Left renal pelvis (tissue), 4 donors: ENCODE measurements at places on chromosomes 12 and 14.
A peak's percentile ranks its signal among the peaks of the same experiment; 100 is the strongest.

GRCh38 chr12:76804435-76804976, 40.6 kb downstream of the ZDHHC17 start:
- no peak for DNase-seq

- no peak for DNase-seq
Observed at GRCh38 chr14:100589760-100590469, 2.7 kb upstream of the BEGAIN start.

- no peak for DNase-seq
Observed at GRCh38 chr14:69687606-69688298, 76.4 kb downstream of the SUSD6 start.

DNA sequence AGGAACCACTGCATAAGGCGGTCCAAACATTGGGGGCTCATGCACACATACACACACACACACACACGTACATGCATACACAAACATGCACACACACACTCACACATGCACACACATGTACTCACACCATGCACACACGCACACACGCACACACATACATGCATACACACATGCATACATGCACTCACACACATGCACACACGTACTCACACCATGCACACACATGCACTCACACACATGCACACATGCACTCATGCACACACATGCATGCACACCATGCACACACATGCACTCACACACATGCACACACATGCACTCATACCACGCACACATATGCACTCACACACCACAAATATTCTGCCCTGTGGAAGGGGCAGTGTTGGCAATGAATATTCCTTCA, 22.1 kb downstream of the OAS2 start:
- DNase-seq, result no peak

DNA sequence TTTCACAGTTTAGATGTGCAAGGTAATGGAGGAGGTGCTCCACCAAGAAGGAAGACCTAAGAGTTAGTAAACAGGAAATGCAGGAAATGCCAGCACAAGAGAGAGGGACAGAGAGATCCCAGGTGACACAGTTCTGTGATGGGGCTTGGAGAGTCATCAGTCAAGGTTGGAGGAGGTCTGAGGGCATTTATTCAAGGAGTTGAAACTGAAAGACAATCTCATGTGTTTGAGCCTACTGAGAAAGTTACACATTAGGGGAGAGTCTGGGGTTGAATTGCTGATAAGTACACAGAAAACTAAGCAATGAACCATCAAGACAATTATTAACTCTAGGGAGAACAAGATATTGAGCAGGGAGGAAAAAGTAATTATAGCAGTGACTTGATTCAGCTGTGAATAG, 138.5 kb downstream of the ANO6 start:
- no peak for DNase-seq

GRCh38 chr12:53443955-53444354, 2.4 kb downstream of the PRR13 start:
- DNase-seq, result no peak

DNA sequence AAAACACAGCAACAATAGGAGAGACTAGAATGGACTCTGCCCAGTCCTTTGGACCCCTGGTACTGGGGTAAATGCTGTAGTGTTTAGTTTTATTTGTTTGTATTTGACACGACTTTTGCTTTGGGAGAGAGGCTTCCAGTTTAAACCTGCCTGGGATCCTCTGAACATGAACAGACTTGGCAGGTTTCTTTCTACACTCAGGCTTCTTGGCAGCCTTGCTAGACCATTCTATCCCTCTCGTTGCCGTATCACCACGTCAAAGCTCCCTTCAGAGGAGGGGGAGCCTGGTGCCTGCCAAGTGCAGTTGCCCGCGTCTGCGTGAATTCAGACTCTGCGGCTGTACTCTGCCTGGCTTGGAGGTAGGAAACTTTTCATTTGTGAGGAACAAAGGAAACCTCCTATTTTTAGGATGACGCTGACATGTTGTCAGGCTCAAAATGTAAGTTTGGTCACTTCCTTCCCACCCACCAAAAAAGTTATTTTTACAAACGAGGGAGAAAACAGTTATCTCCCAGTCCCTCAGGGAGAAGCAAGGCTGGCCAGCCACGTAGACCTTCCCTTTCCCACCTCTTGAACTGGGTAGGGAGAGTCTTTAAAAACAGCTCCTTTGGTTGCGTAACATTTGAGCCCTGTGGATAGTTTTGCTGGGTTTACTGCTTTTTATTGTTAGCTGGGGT, 25.9 kb downstream of the CD9 start:
- DNase-seq, result no peak

- no peak for DNase-seq
Observed at GRCh38 chr12:113136990-113137511, 1.5 kb upstream of the RASAL1 start.

DNA sequence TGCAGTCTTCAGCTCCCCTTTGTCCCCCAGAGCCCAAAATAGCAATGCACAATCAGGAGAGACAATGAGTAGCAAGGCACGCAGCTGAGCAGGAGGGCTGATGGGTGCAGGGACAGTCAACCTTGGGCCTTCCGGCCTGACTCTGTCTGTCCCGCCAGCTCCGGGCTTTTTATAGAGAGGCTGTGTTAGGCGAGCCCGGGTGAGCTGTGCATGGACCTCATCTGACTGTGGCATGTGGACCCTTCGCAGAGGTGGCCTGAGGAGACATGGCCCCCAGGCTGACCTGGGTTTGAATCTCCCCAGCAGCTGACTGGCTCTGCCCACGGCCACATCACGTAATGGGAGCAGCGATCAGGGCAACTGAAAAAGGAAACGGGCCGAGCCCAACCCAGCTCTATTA, 177.9 kb downstream of the TSPAN9 start:
- DNase-seq, result no peak

DNA sequence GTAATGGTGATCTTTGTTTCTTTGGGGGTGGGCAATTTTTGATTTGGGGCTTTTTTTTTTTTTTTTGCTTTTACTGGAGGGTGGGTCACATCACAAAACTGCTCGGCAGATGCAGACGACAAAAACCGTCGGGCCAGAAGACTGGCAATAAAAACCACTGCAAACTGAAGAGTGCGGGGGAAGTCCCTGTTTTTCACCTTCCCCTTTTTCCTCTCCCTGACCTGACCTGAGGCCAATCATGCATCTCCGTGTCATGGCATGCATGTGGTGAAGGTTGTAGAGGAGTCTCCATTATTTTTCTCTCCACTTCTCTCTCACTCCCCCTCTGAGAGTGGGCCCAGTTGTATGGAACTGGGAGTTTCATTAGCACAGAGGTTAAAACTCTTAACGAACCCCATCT, 57.5 kb downstream of the AP5M1 start:
- DNase-seq, result no peak

- no peak for DNase-seq
Observed at GRCh38 chr14:89007906-89008305, 183.5 kb downstream of the TTC8 start.

DNA sequence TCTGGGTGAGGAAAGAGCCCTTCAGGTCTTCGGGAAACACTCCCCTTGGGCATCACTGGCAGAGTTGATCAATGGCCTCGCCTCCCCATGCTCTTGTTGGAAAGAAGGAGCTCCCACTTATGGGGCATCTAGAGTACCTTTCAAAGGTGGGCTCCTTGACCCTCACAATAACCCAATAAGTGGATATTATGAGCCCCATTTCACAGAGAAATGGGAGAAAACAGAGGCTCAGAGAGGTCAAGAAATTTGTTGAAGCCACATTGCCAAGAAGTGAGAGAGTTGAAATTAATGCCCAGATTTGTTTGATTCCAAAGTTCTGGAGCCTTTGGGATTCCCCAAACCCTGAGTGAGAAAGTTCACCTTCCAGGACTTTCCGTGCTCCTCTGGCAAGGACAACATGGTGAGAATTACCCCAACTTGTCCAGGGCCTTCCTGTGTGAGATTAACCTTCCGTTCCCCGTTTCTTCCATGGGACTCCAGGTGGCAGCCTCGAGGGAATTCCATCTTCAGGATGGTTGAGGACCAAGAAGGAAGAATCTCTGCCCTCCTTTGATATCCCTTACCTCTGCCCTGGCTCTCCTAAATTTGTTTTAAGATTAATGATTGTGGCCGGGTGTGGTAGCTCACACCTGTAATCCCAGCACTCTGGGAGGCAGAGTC, 7.5 kb upstream of the CHD4 start:
- no peak for DNase-seq

GRCh38 chr12:29794862-29795261, 11.1 kb upstream of the TMTC1 start:
- DNase-seq, result no peak

DNA sequence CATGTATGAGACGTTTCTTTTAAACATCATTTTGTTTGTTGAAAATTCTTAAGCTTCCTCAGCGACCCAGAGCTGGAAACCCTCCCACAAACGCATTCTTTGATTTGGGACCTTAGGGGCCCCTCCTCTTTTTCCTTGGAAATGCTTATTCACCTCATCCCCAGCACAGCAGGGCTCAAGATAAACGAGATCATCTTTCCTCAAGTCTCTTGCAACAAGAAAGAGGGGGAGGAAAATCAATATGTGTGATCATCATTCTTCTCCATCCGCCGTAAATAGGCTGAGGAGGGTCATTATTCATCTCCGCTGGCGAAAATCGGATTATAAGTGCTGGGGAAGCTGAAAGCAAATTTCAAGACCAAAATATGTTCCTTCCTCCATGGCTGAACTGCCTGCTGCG, 1415.2 kb downstream of the AACS start:
- DNase-seq, result no peak

DNA sequence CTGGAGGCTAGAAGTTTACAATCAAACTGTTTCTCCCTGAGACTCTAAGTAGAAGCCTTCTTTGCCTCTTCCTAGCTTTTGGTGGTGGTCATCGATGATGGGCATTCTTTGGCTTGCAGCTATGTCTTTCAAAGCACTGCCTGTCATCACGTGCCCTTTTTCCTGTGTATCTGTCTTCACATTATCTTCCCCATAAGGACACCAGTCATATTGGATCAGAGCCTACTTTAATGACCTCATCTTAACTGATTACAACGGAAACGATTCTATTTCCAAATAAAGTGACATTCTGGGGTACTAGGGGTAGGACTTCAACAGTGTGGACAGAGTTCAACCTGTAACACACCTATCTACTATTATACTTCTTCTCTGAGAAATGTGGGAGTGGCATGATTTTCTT, 31.1 kb upstream of the IFNG-AS1 start:
- DNase-seq, result no peak

- no peak for DNase-seq
Observed at GRCh38 chr14:75628816-75629215, 31.9 kb downstream of the ERG28 start.

- peak; percentile 42 for DNase-seq
Observed at GRCh38 chr14:67241411-67242167, at the start of gene PALS1. TSS of gene PALS1 (plus strand) at chr14:67241435. CDS start at chr14:67279171, 37,736 bp downstream.

DNA sequence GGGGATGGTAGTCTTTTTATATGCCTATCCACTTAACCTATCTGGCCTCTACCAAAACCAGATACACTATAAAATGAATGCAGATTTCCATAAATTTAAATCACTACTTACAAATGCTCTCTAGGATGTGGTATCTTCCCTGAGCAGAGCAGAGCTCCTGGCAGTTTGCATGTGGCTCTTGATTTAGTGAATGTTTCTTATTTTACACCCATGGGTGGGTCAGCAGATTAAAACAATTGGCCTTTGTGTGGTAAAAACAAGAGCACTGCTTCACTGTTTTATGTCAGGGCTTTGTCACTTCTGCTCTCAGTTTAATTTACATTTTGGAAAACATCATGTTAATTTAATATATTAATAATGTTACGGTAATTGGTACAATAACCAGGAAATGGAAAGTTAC, 5.5 kb downstream of the TAS2R19 start:
- DNase-seq, result no peak

GRCh38 chr12:988646-989045, 2.4 kb upstream of the ERC1 start:
- DNase-seq, result no peak

GRCh38 chr12:52217223-52217622, 15.8 kb upstream of the KRT7 start:
- no peak for DNase-seq

- no peak for DNase-seq
Observed at GRCh38 chr12:6887460-6887859, 14.4 kb upstream of the SPSB2 start.

DNA sequence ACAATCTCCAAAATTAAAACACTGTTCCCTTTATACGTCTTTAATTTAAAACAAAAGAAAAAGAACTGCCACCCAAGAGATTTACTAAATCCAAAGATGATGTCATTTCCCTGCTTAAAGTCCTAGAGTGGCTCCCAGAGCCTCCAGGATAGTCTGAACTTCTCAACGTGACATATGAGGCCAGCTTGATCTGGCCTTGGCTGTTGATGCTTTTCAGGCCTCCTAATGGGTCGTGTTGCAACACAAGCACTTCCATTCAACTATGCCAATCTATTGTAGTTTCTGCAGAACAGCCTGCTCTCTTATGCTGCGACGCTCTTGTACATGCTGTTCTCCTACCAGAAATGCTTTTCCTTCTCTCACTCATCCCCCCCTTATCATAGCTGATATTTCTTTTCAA, 35.7 kb downstream of the LGR5 start:
- DNase-seq, result no peak

GRCh38 chr12:91695964-91696363, 449.7 kb downstream of the BTG1 start:
- DNase-seq, result no peak

- DNase-seq, result no peak
Observed at GRCh38 chr12:85363382-85364190, 83.6 kb downstream of the ALX1 start.

GRCh38 chr14:41280745-41281144, 325.9 kb upstream of the LRFN5 start:
- no peak for DNase-seq
